NCI-H2107 (cell line): ENCODE measurements at places on chromosomes 12 and 14.

DNA sequence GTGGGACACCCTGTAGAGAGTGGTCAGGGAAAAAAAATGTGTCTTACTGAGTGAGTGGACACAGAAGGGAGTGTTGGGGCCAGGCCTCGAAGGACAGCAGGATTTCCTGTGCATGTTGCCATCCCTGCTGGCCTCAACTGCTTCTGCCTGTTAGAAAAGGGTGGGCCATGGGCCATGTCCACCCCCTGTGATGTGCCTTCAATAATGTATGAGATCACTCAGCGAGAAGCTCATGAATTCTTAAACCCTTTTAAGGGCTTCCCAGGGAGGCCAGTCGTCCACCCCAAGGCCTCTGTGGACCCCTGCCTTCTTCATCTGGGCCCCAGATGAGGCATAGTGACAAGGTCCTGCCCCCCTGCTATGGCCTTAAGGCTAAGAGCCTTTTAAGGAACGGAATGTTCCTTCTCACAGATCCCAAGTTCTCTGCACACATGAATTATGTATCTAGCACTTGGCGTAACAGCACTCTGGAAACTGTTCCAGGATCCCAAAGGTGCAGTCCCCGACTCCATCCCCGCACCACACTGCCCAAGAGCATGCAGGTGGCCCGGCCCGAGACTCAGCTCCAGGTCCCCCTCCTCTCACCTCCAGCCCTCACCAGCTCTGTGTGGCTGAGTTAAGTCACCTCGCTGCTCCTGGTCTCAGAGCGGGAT lies 8.9 kb upstream of the C14orf132 start:
- no peak for DNase-seq

- DNase-seq: no peak
Observed at GRCh38 chr14:23299211-23299957, 3.3 kb downstream of the PPP1R3E start.

- no peak for DNase-seq
Observed at GRCh38 chr14:33569821-33570687, 380.8 kb downstream of the EGLN3 start.

GRCh38 chr14:33508126-33509062 lies 442.5 kb downstream of the EGLN3 start:
- no peak for DNase-seq

DNA sequence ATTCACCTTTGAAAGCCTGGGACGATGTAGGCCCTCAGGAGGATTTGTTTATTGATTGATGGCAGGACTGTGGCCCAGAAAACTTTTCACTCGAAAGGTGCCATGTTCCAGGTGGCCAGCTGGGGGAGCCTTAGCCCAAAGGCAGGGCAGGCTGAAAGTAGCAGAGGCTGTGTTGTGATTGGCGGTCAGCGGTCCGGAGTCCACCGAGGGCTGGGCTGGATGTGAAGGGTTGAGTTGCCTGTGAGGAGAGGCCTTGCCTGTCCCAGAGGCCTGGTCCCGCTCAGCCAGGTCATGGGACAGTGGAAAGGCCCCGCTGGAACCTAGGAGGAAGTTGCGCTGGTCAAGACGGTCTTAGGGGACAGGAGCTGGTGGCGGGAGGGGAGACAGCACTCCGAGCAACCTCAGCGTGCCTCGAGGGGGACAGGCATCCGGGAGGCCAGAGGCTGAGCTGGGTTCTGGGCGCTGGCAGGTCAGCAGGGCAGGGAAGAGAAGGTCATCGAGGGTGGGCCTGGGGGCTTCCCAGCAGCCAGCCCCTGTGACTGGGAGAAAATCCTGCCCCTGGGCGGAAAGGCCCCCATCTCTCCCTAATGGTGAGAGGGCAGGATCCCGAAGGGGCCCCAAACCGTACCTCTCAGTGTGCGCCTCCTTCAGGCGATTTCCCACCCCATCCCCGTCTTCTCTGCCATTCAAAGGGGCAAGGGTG lies 26.3 kb downstream of the CMA1 start:
- no peak for DNase-seq

DNA sequence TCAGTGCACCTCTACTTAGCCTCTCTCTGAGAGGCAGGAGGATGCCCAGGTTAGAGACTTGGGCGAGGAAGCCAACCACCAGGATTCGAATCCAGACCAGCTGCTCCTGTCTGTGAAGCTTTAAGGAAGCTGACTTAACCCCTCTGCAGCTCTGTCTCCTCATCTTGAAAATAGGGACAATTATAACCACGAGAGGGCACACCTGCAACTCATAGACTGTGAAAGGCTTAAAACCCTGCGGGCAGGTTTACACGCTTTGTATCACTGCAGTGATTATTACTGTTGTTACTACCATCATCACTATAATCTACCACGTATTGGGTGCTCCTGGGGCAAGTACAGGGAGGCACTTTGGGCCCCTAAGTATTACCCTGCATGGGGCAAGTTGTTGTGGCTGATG lies 379.8 kb downstream of the VRK1 start:
- DNase-seq: peak; percentile 9

- DNase-seq: no peak
Observed at GRCh38 chr12:107526555-107527180, 158.9 kb upstream of the PWP1 start.

DNA sequence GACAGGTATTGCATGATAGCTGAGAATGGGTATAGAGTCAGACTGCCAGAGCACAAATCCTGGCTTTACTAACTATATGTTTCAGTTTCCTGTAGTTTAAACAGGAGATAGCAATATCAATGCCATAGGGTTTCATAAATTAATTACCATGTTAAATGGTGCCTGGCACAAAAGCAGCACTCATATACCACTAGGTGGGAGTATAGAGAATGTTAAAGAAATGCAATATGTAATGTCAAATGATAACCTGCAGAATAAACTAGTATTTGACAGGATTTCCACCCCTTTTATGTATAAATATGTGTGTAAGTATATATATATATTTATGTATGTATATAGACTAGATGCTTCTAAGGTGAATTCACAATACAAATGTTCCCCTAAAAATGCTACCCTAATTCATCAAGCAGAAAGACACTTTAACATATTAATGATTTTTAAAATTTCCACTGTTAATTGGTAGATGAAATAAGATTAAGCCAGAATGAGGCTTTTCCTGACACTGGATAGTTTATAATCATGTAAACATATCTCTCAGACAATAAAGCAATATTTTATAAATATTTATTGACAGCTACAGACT lies 8.6 kb downstream of the WDR89 start:
- DNase-seq: no peak

DNA sequence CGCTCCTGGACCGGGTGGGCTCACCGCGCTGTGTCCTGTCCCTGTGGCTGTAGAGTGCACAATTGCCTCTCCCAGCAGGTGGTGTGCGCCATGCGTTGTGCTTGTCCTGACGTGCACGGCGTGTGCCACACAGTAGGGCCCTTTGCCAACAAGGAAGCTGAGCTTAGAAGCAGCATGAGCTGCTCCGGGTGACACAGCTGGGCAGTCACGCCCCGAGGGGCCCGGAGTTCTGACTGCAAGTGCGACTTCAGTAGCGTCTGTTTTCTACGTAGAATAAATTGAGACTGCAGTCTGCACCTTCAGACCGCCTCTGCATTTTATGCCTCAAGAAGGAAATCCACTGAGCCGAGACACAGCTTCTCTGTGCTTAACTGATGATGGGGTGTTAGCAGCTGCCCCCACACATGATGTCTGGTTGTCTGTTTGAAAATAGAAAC lies 81.6 kb downstream of the ADGRD1 start:
- DNase-seq: no peak

GRCh38 chr12:119154435-119154818 lies 24.3 kb upstream of the HSPB8 start:
- DNase-seq: no peak

DNA sequence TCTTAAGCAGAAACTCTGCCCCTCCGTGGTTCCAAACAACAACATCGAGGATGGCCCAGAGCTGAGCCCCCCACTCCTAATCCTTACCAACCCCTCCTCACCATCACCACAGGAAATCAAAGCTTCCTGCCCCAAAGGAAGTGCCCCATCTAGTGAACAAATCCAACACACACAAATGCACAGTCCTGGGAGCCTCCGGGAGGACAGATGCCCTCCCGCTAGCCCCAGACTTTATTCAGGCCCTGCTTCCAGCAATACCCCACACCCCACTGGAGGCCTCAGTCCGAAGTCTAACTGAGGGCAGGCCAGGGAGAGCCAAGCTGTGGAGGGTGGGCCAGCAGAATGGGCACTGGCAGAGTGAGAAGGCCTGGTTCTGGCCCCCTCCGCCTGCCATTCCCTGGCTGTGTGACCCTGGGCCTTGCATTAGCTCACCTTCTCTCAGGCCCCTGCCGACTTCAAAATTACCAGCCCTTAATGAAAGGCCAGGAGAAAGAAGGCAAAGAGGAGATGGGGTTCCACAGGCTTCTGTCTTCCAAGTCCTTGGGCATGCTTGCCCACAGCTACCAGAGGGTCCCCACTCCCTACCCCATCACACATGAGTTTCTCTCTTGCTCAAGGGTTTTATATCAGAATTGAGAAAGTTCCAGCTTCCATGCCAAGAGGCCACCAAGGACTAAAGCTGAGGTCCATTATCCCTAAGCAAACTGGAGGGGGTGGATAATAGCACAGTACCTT lies 2.3 kb downstream of the HDAC7 start:
- DNase-seq: no peak

DNA sequence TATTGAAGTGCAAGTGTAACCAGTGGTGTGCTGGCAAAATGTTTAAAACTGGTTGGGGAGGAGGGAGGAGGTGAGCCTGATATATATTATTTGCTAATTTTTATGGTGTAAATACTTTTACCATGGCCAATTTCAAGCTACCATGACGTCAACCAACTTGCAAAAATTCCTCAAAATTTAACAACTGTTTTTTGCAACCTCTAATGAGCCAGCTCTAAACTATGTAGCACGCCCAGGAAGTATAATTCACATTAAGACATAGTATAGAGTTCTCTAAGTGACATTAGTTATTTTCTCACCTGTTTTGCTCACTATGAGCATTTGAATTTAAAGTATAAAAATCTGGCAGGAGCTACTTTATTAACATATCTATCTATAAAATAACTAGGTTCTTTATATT lies 41.4 kb downstream of the ATL1 start:
- no peak for DNase-seq

DNA sequence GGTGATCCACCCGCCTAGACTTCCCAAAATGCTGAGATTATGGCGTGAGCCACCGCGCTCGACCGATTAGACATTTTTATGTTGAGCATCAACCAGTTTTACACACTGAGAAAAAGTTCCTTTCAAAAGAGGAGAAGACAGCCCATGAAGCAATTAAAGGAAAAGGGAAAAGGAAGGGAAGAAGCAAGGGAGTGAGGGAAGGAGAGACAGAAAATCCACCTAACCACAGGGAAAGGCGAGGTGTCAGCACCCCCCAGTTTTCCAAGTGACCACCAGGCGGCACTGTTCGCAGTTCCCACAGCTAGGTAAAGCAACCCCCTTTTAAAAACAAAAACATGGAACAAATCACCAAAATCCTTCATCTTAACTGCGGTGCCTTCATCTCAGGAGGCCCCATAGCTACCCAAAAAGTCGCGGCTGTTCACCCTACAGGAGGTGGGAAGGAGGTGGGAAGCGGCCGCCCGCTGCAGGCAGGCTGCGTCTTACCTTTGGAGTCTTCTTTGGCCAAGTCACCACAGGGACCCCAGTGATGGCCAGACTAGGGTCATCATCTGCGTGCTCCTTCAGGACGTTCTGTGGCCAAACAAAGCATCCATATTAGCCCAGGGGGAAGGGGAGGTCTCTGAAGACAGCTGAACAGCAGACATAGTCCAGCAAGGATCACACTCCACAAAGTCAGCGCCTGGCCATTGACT lies 86.6 kb downstream of the KDM2B start:
- DNase-seq: no peak

DNA sequence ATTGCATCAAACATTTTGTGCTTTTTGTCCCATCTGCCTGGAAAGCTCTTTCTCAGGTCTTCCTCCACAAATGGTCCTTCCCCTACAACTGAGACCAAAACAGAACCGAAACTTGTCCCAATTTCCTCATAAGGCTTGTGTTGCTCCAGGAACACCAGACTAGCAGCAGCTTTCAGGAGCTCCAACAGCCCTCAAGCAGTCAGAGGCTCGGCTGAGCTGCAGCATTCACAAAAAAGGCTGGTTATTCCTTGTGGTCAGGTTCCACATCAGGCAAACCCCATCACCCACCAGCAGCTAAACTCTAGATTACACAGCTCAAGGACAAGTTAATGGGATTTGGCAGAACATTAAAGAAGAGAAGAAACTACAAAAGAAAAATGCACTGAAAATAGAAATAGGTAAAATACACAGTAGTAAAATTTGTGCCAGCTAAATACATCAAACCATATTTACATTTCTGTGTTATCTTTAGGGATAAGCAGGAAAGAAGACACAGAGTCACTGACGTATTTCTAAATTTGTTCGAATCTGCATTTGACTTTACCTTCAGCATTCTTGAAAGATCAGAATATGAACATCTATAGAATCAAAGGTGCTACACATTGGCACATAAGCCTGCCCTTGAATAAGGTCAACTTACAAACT lies 141.2 kb downstream of the STXBP6 start:
- DNase-seq: no peak

DNA sequence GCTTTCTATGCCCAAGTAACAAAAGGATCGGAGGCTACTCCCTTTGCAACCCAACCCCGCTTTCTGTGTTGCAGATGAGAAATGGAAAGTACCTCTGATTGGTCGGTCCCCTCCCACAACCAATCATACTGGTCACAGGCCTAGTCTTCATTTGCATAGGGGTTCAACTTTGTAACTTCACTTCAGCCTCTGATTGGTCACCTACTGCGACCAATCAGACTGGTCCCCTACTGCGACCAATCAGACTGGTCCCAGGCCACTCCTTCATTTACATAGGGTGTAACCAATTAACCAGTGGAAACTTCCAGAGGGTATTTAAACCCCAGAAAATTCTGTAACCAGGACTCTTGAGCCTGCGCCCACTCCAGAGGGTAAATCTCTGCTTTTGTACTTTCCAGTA lies 906.4 kb upstream of the TMEM132C start:
- no peak for DNase-seq

DNA sequence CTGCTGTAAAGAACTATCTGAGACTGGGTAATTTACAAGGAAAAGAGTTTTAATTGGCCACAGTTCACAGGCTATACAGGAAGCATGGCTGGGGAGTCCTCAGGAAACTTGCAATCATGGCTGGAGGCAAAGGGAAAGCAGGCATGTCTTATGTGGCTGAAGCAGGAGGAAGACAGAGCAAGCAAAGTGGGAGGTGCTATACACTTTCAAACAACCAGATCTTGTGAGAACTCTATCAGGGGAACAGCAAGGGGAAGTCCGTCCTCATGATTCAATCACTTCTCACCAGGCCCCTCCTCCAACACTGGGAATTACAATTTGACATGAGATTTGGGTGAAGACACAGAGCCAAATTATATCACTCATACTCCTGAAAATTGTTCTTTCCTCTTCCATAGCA lies 109.5 kb upstream of the PKP2 start:
- DNase-seq: no peak

- DNase-seq: no peak
Observed at GRCh38 chr12:111166779-111167540, 201.9 kb downstream of the PHETA1 start.
